ENCODE measurements at places on chromosomes 3 and 15. TPM values are rescaled to one million over a fixed set of nuclear protein-coding genes. Genes with fewer than 3 reads are reported as not detected.

DNA sequence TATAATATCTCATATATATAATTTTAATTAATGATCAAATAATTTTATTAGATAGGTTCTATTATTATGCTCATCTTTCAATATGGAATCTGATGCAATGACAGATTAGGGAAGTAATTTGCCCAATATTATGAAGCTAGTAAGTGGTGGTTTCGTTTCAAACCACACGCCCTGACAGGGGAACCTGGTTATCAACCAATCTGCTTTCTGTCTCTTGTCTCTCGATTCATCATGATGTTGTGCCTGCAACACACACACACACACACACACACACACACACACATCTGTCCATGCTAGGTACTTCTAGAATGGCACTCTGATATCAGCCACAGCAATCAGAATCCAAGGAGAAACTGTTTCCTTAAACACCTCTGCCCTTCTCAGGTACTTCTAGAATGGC is 128.4 kb downstream of the ZBBX start:
- H3K27me3 ChIP-seq: no peaks in the 10 kb centered on the region
- no peaks in the 10 kb centered on the region for H3K4me1 ChIP-seq
- no peak overlapping the region for H3K4me3 ChIP-seq
- no peaks in the 10 kb centered on the region for H3K36me3 ChIP-seq
- no peak for DNase-seq

- H3K27ac ChIP-seq: no peak overlapping the region
- H3K27me3 ChIP-seq: no peaks in the 10 kb centered on the region
- no peak overlapping the region for H3K4me3 ChIP-seq
- peaks cover under 1% of the 10 kb centered on the region for H3K36me3 ChIP-seq
- no peak for DNase-seq
These were observed 110.3 kb downstream of the FAIM start for GRCh38 chr3:138718849-138719248.

DNA sequence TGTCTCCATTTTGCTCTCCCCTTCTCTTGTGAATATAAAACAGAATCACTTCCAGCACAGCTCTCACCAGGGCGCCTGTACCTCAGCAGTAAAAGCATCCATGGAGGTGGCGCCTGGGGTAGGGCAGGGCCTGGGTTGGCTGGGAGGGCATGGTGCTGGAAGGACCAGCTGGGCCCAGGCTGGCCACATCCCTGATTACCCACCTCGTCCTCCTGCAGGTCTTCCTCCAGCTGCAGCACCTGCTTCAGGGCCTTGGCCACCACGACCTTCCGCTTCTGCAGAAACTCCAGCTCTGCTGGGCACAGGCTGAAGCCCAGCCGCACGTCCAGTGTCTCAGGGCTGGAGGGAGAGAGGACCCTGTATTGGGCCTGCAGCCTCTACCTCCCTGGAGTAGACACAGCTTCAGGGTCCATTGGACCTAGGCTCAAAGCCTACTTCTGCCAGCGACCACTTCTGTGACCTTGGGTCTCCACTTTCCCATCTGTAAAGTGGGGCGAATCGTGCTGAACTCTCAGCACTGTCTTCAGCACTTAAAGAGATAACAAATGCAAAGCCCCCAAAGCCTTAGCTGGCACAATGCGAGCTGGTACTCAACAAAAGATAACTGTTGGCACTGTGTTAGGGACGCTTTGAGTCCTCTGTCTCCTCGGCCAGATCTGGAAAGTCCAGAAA is 23.8 kb downstream of the PLA2G4E start:
- peaks cover 5% of the 10 kb centered on the region for H3K27me3 ChIP-seq
- H3K27ac ChIP-seq: no peak overlapping the region
- H3K36me3 ChIP-seq: no peaks in the 10 kb centered on the region

Gene LIPH
- polyA plus RNA-seq: 0.38 TPM
